ENCODE measurements at places on chromosomes 16 and 17. TPM values are rescaled to one million over a fixed set of nuclear protein-coding genes. Genes with fewer than 3 reads are reported as not detected.

DNA sequence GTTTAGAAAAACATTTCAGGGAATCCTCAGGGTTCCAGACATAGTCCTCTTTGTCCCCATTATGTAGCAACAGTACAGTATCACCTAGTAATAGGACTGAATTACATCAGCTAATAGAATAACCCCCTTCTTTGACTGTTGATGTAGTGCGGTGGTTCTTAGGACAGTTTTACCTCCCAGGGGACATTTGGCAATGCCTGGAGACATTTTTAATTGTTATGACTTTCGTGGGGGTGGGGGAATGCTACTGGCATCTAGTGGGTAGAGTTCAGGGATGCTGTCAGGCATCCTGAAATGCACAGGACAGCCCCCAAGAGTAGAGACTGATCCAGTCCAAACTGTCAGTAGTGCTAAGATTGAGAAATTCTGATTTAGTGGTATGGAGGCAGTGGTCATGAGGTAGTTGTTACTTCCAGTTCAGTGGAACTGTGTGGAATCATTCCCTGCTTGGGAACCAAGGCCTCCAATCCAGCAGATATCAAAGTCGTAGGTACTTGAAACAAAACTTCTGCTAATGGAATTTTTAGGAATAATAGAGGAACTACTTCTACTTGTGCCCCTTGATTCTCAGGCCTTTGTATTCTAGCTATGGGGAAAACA is 20.3 kb downstream of the NF1 start:
- DNase-seq: no peak

DNA sequence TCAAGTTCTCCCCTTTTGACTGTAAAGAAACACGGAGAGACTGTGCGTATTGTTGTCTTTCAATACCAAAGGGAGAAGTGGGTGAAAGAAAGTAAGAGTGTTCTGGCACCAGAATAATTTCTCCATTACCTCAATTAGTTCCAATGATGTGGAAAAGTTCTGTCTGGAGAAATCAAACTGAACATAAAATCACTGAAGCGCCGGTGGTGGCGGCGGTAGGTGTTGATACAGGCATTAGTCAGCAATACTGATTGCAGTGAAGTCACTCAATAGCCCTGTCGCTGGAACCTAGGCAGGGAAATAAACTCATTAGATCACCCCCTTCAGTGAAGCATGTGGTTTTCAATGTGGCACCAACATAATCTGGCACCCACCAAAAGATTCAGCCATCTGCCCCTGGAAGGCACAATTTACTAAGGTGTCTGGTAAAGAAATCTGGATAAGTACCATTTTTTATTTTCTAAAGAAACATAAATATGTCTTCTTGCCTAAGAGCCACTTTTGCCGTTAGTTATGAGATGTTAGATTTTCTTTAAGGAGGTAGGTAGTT is 274.2 kb upstream of the SOX9 start:
- no peak for DNase-seq

- no peak for DNase-seq
These were observed 47.9 kb upstream of the NKD1 start for GRCh38 chr16:50500171-50500874.

Gene EFNB3
- not detected for total RNA-seq

Gene ERN2
- total RNA-seq: not detected

- DNase-seq: no peak
These were observed 4.0 kb downstream of the ENGASE start for GRCh38 chr17:79078476-79079190.

DNA sequence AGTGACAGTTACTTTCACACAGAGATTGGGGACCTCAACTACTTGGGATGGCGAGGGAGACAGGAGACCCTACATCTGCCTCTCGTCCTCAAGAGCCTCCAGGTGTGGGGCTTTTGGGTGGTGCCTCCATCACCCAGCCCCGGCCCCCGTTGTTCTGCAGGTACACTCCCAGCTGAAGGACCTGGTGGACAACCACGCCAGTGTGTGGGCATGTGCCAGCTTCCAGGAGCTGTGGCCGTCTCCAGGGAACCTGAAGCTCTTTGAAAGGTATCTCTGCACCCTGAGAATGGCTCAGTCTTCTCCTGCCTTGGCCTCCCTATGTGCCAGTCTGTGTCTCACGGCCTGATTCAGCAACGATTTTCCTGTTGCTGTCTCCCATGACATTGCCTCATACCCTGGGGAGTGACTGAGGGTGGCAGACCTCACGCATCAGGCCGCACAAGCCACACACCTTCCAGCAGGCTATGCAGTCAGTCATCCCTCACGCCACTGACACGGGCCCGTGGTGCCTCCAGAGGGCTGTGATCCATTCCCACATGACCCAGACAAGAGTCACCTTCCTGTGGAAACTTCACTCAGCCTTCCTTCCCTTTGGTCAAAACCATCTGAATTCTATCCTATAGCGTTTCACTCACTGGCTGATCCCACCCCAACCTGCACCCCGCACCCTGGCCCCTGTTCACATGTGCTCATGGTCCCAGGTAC is 3.7 kb downstream of the CCNF start:
- no peak for DNase-seq

DNA sequence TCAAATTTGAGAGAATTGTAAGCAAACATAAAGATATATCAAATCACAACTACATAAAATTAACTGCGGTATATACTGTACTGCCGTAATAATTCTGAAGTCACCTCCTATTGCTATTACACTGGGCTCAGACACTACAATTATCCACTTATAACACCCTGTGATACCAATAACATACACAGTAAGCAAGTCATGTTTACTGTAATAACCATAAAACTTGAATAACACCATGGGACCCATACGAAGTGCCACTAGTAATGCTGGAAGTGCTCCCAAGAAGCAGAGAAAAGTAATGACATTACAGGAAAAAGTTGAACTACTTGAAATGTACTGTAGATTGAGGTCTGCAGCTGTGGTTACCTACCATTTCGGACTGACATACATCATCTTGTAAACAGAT is 24.0 kb downstream of the CMC2 start:
- DNase-seq: no peak

All from CD8-positive, alpha-beta memory T cell (primary cell).